ENCODE measurements at places on chromosomes 13 and 19. TPM values are rescaled to one million over a fixed set of nuclear protein-coding genes. Genes with fewer than 3 reads are reported as not detected.

The CGB1 gene
- 0.76 TPM for total RNA-seq

GRCh38 chr19:31506102-31506501 is 156.9 kb upstream of the TSHZ3 start:
- H3K27me3 ChIP-seq = no peaks in the 10 kb centered on the region
- H3K4me3 ChIP-seq = no peak overlapping the region
- no peaks in the 10 kb centered on the region for H3K4me1 ChIP-seq
- no peak overlapping the region for H3K27ac ChIP-seq

The LRRC25 gene
- 0.12 TPM for total RNA-seq

DNA sequence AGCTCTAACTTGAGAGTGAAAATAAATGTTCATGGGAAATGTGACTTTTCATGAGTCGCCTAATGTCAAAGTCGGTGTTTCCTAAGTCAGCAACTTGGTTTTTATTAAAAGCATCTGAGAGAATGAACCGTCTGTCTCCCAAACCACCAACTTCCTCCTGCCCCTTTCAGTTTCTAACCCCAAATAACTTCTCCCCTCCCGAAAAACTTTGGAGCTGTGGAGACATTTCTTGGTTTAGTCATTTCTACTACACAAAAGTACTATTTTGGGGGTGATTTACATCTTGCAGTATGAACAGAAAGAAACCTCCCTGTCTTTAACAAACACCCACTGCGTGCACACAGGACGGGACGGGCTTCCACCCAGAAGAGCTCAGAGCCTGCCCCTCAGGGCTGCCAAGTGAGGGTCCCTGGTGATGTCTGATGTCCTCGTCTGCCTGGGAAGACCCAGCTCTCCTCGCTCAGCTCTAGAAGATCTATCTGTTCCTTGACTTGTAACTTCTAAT is 65.0 kb downstream of the RASA3 start:
- no peak for DNase-seq
- peaks cover 31% of the 10 kb centered on the region for H3K4me1 ChIP-seq
- H3K27me3 ChIP-seq = no peaks in the 10 kb centered on the region

- no peak for DNase-seq
- H3K4me1 ChIP-seq = no peaks in the 10 kb centered on the region
- H3K36me3 ChIP-seq = peaks cover 4% of the 10 kb centered on the region
- H3K27ac ChIP-seq = no peak overlapping the region
- H3K27me3 ChIP-seq = no peaks in the 10 kb centered on the region
Measured at GRCh38 chr19:4390017-4390566, 10.3 kb downstream of the SH3GL1 start.

DNA sequence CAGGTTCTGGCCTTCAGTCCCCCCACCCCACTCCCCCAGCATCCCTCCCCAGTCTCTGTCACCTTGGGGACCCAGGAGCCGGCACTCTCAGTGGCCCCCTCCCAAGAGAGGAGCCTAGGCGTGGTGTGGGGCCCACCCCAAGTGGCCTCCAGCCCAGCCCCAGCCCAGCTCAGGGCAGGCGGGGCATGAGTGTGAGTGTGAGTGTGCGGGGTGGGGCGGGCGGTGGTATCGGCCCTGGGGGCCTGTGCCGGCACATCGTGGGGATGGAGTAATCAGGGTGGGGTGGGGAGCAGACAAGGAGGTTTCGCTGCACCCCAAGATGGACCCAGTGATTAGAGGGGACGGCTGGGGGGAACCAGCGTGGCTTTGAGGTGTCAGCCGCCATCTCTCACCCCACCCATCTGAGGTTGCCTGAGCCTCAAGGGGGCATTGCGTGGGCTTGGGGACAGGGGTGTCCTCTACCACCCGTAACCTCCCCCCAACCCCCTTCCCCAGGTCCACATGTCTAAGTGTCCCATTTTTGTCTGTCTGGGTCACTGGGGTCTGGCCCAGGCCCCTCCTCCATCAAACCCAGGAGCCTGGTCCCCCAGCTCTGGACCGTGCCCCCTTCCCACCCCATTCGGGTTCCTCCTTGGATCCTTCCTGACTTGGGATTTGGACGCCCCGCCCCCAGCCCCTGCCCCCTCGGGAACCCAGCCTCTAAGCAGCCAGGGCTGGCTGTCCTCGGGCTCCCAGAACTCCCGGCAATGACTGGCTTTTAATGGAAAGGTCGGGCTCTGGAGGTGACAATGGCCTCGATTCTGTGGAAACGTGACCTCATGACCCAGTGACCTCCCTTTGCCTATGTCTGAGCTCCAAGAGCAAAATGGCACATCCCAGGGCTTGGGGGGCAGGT is 6.9 kb upstream of the SULT2B1 start:
- H3K36me3 ChIP-seq = no peaks in the 10 kb centered on the region
- peaks cover 22% of the 10 kb centered on the region for H3K4me1 ChIP-seq
- no peak overlapping the region for H3K4me3 ChIP-seq
- H3K27me3 ChIP-seq = no peaks in the 10 kb centered on the region

The AMER2 gene
- not detected for total RNA-seq

- no peaks in the 10 kb centered on the region for H3K4me1 ChIP-seq
- H3K4me3 ChIP-seq = no peak overlapping the region
- DNase-seq = no peak
- H3K27ac ChIP-seq = no peak overlapping the region
Measured at GRCh38 chr19:54572696-54573311, 786 bp upstream of the LILRA2 start.

The SPRY2 gene
- 7.2 TPM for total RNA-seq

DNA sequence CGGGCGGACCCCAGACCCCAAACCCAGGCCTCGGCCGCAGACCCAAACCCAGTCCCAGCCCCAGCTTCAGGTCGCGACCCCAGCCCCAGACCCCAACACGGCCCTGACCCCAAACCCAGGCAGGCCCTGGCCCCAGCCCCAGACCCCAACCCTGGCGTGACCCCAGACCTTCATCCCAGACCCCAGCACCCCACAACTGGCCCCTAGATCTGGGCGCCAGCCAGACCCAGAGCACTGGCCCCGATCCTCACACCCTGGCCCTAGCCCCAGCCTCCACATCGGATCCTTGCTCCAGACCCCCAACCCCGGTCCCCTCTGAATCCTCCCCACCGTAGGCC is 7.5 kb downstream of the MBD3 start:
- H3K4me1 ChIP-seq = peaks cover 27% of the 10 kb centered on the region
- DNase-seq = no peak
- H3K27me3 ChIP-seq = no peaks in the 10 kb centered on the region
- no peak overlapping the region for H3K4me3 ChIP-seq
- H3K36me3 ChIP-seq = no peaks in the 10 kb centered on the region

GRCh38 chr19:11853358-11853757 is 4.8 kb downstream of the ZNF439 start:
- no peak overlapping the region for H3K4me3 ChIP-seq
- no peak overlapping the region for H3K27ac ChIP-seq
- H3K36me3 ChIP-seq = no peaks in the 10 kb centered on the region
- H3K27me3 ChIP-seq = no peaks in the 10 kb centered on the region
- DNase-seq = no peak

DNA sequence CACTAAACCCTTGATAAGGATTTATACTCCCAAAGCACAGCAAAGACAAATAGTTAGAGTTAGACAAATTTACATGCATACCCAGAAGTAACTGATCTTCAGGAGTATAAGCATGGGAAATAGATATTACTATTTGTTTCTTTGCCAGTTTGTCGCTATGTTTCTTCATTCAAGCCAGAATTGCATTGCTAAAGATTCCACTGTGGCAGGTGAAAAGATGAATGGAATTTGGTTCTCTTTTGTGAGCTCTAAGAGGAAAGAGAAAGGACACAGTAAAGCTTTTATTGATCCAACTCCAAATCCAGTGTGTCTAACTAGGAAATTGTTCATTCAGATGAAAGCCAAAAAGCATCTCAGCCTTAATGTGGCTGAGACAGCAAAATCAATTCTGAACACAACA is 292.3 kb upstream of the SPRY2 start:
- no peak overlapping the region for H3K27ac ChIP-seq
- no peak overlapping the region for H3K4me3 ChIP-seq
- no peaks in the 10 kb centered on the region for H3K27me3 ChIP-seq
- no peaks in the 10 kb centered on the region for H3K36me3 ChIP-seq

- no peak overlapping the region for H3K27ac ChIP-seq
- no peak for DNase-seq
- H3K4me3 ChIP-seq = no peak overlapping the region
- H3K36me3 ChIP-seq = no peaks in the 10 kb centered on the region
- H3K4me1 ChIP-seq = no peaks in the 10 kb centered on the region
Measured at GRCh38 chr19:5424192-5424973, 30.8 kb upstream of the ZNRF4 start.

The FUT3 gene
- total RNA-seq = 2.6 TPM

The ZNF416 gene
- total RNA-seq = 4.0 TPM

DNA sequence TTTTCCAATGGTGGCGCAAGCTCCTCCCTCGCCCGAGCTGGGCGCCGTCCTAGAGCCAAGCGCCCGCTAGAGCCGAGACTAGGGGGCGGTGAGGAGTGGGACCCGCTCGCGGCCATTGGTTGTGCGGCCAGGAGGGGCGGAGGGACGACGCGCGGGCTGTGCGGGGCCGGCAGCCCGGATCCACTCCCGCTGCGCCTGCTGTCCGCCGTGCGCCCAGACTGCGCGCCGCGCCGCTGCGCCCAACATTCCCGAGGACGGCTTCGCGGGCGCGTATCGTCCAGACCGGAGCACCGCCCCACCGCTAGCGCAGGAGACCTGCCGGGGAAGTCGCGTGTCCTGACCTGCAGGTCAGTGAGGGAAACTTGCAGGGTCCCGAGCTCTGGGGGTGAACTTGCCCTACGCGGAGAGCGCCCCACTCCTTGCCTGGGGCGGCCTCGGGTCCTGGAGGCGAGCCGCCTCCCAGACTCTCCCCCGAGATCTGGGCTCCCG is at the start of gene SERTM1:
Gene SERTM1, plus strand, starts transcription at position 183 of the 489 bp plus-strand sequence. CDS start 21,059 bp downstream, outside the sequence.
- DNase-seq = no peak
- H3K4me3 ChIP-seq = no peak within 1 kb of the TSS
- H3K4me1 ChIP-seq = no peaks in the 10 kb centered on the region
- no peaks in the 10 kb centered on the region for H3K36me3 ChIP-seq
- peaks cover 5% of the 10 kb centered on the region for H3K27me3 ChIP-seq
- H3K27ac ChIP-seq = no peak within 1 kb of the TSS
